Endothelial cell (in vitro differentiated cells): ENCODE measurements at places on chromosomes 16 and 17.

DNA sequence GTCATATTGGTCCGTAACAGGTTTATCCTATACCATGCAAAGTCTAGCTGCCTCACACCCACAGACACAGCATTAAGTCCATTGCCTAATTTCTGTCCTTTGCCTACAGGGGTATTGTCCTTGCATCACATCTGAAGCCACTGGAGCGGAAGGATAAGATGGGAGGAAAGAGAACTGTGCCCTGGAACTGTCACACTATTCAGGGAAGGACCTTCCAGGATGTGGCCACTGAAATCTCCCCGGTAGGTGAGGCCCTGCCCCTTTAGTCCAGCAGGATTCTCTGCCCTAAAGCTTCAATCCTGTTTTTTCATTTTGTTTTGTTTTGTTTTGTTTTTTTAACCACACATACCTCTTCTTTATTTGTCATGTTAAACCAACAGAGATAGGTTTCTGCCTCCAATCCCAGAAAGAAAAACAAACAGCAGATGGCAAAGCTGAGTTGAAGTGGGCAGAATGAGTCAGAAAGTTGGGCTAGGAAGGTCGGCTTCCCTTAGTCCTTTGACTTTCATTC lies 2.2 kb upstream of the EFTUD2 start:
- DNase-seq = no peak

- no peak for DNase-seq
Measured at GRCh38 chr16:76650582-76650981, 373.4 kb downstream of the CNTNAP4 start.

DNA sequence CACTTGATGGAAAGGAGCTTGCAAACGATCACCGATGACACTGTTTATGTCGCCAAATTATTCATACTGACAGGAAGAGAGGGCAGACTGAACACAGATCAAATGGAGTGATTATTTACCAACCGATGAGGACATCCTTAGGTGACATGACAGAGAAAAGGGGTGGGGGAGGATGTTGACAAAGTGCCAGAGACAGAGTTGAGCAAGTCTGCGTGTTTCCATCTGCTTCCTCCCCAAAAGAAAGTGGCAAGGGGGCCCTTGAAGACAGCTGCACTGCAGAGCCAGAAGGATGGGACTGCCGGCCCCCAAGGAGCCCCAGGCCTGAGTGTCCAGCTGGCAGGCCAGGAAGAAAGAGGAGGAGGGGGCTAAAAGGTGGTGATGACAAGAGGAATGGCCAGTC lies 191.0 kb upstream of the RPL38 start:
- no peak for DNase-seq

DNA sequence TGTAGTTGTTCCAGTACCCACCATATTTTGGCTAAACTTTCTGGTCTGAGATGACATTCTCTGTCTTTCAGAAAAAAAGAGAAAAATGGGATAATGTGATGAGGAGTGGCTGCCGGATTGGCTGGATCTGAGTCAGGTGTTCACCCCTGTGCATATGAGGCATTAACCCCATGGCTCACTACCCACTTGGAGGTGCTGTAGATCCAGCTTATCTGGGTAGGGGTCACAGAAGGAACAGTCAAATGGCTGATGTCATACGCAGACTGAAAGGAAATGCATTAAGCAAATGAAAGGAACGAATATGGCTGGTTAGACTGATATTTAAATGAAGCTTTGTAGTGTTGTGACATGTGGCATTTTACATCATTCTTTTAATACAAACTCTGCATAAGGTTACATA lies 17.3 kb downstream of the MAP2K6 start:
- DNase-seq = no peak

DNA sequence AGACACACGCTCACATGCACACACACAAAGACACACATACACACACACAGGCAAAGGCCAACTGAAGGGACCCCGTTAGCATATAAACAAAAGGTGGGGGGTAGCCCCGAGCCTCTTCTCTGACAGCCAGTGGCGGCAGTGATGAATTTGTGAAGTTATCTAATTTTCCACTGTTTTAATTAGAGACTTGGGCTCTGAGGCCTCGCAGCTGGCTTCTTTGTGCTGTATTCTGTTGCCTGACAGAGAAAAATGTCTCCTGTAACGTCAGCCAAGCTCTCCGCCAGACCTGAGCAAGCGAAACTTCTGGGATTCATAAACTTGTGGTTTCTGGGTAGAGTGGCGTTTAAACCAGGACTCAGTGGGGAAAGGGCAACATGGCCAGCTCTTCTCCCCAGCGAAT lies 113.9 kb upstream of the FOXF1 start:
- no peak for DNase-seq

DNA sequence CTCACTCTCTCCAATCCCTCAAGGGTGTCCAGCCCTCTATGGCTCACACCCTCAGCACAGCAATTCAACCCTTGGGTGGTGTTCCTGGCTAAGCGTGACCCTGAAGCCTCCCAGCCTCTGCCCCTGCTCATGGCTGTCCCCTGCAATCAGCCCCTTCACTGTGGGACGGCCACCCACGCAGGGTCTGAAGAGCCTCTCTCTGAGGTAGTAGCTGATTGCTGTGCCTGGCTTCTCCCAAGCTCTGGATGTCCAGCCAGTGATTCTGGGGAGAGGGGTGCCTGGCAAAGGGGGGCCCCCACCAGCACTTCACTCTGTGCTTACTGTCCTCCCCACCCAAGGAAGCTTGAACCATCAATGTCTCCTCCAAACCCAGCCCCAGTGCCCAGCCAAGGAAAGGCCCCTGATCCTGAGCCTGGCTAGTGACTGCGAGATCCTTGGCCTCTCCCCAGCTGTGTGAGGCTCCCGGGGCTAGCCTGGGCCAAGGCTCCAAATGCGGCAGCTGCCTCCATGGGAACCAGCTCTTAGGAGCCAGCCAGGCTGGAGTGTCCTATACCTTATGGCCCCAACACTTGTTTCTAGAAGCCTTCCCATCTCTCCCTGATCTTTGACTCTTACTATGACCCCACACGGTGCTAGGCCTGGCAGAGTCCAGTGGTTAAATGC lies 9.9 kb downstream of the MTSS2 start:
- DNase-seq = no peak

DNA sequence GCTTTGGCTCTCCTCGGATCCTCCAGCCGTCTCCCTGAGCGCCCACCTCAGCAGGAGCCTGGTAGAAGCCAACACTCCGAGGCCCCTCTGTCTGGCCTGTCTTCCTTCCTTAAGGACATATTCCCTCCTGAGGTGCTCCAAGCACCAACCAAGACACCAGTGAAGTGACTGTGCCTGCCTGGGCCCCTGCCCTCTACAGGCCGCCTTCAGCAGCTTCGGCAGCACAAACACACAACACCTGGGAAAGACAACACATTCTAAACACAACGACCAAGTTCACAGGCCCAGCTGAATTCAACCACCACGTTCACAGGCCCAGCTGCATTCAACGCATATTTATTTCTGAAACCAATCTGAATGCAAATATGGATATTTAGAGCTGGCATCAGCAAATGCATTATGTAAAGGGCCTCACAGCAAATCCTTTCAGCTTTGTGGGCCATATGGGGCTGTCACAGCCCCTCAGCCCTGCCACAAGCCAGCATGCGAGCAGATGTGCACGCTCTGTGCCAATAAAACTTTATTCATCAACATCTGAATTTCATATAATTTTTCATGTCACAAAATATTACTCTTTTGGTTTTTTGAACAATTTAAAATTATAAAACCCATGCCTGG lies 12.2 kb downstream of the GALNS start:
- DNase-seq = no peak

GRCh38 chr17:67800495-67800928 lies 24.8 kb upstream of the BPTF start:
- DNase-seq = peak; percentile 82

- DNase-seq = no peak
Measured at GRCh38 chr17:50439008-50439407, 13.0 kb downstream of the ACSF2 start.

- no peak for DNase-seq
Measured at GRCh38 chr16:11819798-11820197, 22.7 kb upstream of the ZC3H7A start.
